Neural progenitor cell (in vitro differentiated cells): ENCODE measurements at places on chromosomes 3 and 15.

DNA sequence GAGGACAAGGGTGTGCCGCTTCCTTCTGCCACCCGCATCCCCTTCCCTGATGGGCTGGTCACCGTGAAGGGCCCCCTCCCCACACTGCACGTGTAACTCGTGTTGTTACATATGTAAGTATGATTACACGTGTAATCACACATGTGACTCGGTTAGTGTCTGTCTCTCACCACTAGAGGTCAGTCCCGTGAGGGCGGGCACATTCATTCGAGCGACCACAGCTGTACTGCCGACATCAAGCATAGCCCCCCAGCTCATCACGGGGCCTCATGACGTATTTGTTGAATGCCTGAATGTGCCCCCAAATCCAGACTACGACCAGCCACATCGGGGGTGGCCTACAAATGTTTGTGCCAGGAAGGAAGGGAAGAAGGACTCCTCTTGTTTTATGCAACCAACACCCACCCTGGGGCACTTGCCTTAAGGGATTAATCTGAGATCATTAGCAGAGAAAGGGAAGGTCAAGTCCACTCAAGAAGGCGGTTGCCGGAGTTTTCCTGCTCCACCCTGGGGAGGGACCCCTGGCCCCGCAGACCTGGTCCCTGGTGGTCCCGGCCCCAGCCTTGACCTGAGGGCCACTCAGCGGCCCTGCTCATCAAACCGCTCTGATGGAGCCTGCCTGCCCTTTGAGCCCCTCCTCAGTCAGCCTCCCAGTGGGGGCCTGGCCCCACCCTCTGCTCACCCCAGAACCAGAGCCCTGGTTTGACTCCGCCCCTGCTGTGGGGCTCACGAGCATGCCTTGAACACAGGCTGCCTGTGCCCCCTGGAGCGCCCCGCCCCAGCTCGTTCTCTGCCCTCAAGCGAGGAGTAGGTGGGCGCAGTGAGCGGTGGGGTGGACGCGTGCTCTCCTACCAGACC, 52.8 kb downstream of the RGMA start:
- DNase-seq = peak; percentile 50

DNA sequence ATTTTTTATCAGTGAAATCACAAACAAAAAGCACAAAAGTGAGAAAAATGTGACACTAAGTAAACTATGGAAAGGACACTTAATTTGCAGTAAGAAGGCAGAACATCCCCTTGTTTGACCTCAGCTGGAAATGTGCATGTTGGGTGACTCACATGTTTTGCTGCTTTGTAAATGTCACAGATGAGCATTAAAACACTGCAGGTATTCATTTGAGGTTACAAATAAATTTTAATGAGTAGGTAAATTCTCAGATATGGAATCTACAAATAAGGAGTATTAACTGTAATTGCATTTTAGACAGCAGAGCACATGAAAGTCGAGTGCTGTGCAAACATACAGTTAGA, 20.3 kb downstream of the CHMP2B start:
- no peak for DNase-seq

DNA sequence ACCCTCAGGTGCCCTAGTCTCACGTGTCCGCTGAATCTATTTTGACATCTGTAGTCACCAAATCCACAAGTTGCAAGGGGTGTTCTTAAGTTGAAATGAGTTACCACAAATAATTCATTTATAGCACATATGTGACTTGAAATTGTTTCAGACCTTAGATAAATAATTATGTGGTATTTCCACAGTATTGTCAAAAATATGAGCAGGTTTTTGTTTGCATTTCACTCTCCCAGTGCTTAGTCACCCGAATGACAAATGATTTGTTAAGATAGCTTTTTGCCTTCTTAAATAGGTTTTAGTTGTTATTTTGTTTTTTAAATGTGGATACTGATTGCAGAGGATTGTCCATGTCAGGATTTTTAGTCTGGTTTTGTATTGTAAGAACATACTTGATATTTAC, 2.6 kb downstream of the MFSD1 start:
- DNase-seq = no peak

- DNase-seq = no peak
These were observed 240.7 kb upstream of the DNAJC19 start for GRCh38 chr3:181230258-181230657.

DNA sequence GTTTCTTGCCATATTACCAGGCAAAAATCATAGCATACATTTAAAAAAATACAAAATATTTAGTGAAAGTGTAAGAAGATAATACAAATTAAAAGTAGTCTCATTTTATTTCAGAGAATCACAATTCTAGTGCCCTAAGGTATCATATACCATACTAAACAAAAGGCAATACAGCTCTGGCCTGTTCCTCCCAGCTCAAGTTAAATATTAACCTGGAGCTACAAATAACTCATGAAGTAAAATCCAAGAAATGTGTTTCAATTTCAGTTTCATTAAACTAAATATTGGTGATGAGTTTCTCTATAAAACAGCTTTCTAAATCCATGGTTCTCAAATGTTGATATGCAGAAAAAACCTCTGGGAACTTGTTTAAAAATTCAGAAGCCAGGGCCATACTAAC, 67.7 kb downstream of the INO80 start:
- DNase-seq = no peak

DNA sequence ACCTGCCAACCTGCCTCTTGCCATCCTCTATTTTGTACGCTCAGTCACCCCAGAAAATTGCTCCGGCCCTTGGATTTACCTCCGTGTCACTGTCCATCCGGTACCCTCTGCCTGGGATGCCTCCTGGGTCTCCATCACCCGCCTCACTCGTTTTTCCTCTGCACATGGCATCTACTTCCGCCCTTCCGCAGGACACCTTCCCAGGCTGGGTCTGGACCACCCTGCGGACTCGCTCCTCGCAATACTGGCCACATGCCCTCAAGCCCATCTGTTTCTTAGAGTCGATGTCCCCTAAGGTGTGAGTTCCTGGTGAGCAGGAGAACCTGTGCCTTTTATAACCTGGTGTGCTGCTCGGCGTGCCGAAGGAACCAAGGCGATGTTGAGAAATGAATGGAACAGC, 58.5 kb downstream of the APBA2 start:
- DNase-seq = no peak

DNA sequence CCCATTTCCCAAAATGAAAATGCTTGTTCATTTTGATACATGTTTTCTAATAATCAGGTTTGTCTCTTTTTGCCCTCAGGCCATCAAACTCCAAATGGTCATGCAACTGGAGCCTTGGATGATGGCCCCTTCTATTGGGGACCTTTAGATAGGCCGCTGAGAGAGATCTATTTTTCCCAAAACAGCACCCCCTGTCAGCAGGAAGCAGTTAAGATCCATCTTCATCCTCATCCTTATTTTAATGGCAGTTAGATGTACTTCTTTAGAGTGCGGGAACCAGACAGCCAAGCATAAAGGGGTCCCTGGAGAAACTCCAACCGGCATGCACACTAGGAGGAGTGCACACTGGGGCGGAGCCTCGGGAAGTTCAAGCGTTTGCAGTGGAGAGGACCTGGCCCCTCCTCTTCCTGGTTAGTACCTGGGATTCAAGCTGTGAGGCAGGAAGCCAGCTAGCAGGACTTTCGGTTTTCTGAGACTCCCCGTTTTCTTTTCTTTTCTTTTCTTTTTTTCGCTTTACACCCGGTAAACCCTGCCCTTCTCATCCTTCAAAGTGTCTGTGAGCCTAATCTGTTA, 31.9 kb upstream of the STRIT1 start:
- DNase-seq = no peak

GRCh38 chr15:67403428-67404154, 117.3 kb upstream of the C15orf61 start:
- no peak for DNase-seq

DNA sequence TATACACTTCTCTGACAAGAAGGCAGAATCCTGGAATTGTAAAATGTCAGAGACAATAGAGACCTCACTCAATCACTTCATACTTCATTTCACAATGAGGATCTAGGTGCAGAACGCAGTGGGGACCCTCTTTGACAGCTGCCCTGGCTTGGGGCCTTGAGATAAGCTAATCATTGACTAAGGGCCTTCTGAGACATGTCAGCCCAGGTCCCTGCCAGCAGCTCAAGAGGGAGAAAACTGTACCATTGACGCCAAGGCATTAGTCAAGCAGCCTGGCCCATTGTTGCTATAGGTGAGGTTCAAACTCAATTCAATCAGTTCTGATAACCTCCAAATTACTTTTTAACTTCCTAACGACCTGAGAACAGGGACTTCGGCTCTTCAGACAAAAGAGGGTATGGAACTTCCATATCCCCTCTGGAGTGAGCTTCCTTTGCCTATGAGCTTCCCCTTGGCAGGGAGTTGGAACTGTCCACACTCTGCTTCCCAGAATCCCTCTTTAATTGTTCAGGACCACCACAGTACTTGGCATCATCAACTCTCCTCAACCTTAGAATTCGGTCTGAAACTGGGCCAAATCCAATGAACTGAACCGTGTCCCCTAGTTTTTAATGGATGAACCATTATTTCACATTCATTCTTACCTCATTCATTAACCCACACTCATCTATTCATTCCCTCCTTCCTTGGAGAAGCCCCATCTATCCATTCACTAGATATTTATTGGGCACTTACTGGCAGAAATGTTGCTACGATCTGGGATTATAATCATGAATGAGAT, 1.5 kb upstream of the CYP8B1 start:
- DNase-seq = no peak

DNA sequence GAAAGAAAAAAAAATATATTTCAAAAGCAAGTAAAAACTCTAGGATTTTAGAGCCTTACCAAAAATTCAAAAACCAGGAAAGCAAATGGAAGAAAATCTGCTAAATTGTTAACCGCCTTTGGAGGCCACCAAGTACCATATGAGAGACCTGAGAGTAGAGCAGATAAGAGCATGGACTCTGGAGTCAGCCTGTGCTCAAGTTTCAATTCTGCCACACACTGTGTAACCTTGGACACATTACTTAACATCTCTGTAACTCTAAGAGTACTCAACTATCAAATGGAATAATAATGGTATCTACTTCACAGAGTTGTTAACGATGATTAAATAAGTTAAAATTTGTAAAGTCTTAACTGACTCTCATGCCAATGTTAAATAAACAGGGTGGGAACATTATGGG, 12.7 kb downstream of the RBSN start:
- no peak for DNase-seq
